Activated CD4-positive, alpha-beta T cell treated with anti-CD3 and anti-CD28 coated beads for 36 hours (primary cell): ENCODE measurements at places on chromosomes 16 and 17.

GRCh38 chr17:13560935-13561334, 40.8 kb downstream of the HS3ST3A1 start:
- H3K4me1 ChIP-seq, result no peaks in the 10 kb centered on the region
- H3K27ac ChIP-seq, result no peak overlapping the region
- H3K4me3 ChIP-seq, result no peak overlapping the region
- H3K27me3 ChIP-seq, result no peaks in the 10 kb centered on the region

DNA sequence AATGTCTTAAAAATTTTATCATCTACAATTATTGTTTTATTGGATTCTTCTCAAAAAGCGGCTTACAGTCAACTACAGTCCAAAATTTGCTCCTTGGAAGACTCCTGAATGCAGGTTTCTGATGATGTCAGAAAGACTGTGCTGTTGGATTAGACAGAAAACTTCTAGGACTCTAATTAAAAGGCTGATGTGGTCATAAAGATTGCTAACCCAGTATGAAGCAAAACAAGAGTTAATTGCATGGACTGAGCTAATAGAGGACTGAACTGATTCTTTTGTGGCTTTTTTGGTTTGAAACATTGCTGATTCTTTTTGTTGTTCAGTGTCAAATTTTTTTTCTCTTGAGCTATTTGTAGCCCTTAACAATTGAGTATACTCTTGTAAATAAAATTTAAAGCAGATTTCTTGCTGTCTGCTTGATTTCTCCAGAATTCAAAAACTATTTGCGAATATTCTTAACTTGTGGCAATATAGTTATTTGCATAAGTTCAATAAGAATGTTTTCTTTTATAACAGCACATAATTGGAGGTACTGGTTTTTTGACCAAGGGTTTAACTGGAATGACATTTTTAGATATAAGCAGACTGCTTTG, 33.1 kb upstream of the LCMT1 start:
- peaks cover 1% of the 10 kb centered on the region for H3K27me3 ChIP-seq
- no peak overlapping the region for H3K4me3 ChIP-seq
- H3K27ac ChIP-seq, result no peak overlapping the region

GRCh38 chr17:7416323-7416722, 3.8 kb upstream of the SPEM1 start:
- H3K4me3 ChIP-seq, result no peak overlapping the region
- H3K27ac ChIP-seq, result no peak overlapping the region
- H3K4me1 ChIP-seq, result no peaks in the 10 kb centered on the region

GRCh38 chr16:17252064-17252463, 218.7 kb downstream of the XYLT1 start:
- no peaks in the 10 kb centered on the region for H3K27me3 ChIP-seq
- peaks cover 2% of the 10 kb centered on the region for H3K4me1 ChIP-seq
- H3K4me3 ChIP-seq, result no peak overlapping the region
- no peak for DNase-seq
- H3K27ac ChIP-seq, result no peak overlapping the region

GRCh38 chr17:27546624-27547300, 84.2 kb upstream of the LGALS9 start:
- H3K36me3 ChIP-seq, result peaks cover 20% of the 10 kb centered on the region
- DNase-seq, result no peak
- H3K4me1 ChIP-seq, result peaks cover 66% of the 10 kb centered on the region
- peak overlapping the region; percentile 93 for H3K27ac ChIP-seq
- H3K4me3 ChIP-seq, result peak overlapping the region; percentile 5

DNA sequence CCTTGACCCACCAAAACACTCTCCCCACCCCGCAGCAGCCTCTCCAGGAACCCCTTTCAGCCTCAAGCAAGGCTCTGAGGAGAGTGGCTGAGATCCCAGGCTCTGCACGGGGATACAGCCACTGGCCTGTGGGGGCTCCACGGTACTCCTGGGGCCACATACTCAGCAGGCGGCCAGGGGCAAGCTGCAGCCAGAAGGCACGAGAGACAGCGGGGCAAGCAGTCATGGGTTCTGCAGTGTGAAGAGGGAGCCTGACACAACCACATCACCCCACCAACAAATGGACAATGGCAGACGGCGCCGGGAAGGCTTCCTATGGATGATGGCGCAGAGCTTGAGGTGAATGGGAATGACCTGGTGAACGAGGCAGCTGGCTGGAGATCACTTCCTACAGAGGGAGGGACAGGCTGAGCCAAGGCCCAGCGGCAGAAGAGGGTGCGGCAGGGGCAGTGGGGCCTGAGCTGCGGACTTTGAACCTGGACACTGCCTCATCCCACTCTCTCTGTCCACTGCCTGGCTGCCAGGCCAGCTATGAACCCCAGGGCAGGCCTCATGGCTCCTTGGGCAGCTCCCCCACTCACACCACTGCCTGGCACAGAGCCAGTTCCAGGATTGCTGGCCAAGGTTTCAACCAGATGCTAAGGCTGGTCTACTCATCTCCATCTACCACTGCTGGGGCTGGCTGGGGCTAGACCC, 10.8 kb upstream of the BCAR1 start:
- no peak overlapping the region for H3K27ac ChIP-seq
- H3K36me3 ChIP-seq, result no peaks in the 10 kb centered on the region
- peaks cover 24% of the 10 kb centered on the region for H3K27me3 ChIP-seq
- peaks cover 5% of the 10 kb centered on the region for H3K4me1 ChIP-seq

DNA sequence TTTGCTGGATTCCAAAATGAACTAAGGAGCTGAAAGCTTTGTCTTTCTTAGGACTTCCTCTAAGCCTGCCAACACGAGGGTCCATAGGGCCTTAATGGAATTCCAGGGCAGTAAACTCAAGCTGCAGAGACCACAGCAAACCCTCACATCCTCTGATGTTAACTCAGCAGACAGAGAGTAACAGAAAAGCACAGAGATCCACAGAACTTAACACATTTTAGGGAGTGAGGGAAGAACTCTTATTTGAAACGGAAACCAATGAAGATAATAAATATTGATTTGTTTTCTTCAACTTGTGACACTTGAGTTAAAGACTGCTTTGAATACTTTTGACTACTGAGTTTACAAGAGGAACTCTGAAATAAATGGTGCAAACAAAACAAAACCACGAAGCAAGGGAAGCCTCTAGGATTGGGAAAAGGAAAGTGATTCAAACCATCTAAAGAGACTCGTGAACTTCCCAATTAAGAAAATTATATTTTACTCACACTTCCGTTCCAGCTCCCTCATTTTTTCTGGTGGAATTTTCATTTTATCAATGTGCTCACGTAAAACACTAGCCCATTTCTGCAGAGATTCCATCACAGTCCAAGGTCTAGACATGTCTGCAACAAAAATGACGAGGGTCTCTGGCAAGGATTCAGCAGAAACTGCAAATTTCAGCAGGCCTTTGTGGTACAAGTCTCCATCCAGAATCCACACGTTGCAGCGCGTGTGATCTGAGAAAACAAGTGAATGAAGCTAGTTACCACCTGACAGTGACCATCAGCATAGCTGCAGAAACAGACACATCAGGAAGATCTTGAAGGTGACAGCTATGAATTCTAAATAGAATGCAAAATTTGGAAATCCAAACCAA, 9.2 kb downstream of the DYNC1LI2 start:
- H3K27me3 ChIP-seq, result no peaks in the 10 kb centered on the region
- H3K4me3 ChIP-seq, result no peak overlapping the region
- no peak for DNase-seq
- no peak overlapping the region for H3K27ac ChIP-seq
- H3K36me3 ChIP-seq, result peaks cover 47% of the 10 kb centered on the region
- H3K4me1 ChIP-seq, result peaks cover 23% of the 10 kb centered on the region

DNA sequence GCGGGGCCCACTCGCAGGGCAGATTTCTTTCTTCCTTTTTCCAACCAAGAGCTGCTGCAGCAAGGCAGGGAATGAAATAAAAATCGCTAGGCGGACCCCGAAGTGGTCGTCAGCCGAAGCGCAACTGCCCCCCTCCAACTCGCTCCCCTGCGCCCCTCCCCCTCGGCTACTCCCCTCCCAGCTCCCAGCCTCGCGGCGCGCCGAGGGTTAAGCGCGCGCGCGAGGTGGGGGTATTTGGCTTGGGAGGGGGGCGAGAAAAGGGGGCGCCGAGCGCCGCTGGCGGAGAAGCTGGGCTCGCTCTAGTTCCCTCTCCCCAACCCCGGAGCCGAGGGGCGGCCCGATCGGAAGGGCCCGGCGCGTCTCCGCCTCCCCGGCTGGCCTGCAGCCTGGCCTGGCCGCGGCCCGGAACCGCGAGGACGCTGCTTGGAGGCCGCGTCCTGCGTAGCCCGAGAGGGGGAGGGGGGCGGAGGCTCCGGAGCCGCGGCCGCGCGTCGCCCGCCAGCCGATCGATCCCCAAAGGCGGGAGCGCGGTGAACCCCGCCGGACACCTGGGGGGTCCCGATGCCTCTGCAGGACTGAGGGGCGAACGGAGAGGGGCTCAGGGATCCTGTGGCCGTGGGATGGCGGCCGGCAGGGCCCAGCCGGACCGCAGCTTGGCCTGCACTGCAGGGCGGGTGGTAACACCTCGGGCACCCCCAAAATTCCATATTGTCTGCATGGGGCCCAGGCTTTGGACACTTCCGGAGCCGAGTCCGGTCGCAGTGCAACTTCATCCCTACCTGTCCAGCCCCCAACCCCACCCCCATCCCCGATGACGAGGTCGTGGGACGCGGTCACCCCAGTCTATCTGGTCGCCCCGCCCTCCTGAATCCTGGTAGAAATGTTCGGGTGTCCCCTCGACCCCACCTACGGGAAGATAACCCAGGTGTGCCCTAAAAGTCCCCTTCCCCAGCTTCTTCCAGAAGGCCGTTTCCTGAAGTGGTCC, 4.9 kb upstream of the CBX4 start:
- H3K4me3 ChIP-seq, result peak overlapping the region; percentile 59
- no peak overlapping the region for H3K27ac ChIP-seq
- H3K36me3 ChIP-seq, result no peaks in the 10 kb centered on the region
- H3K4me1 ChIP-seq, result peaks cover 27% of the 10 kb centered on the region
- peaks cover 41% of the 10 kb centered on the region for H3K27me3 ChIP-seq
- peak; percentile 25 for DNase-seq

- no peaks in the 10 kb centered on the region for H3K27me3 ChIP-seq
- no peak overlapping the region for H3K4me3 ChIP-seq
- peaks cover 53% of the 10 kb centered on the region for H3K4me1 ChIP-seq
- no peak for DNase-seq
- H3K36me3 ChIP-seq, result peaks cover 73% of the 10 kb centered on the region
- H3K27ac ChIP-seq, result peak overlapping the region; percentile 71
These were observed 24.0 kb downstream of the MAP3K14 start for GRCh38 chr17:45292696-45293412.

GRCh38 chr16:64830653-64831052, 291.2 kb downstream of the CDH11 start:
- H3K4me3 ChIP-seq, result no peak overlapping the region
- H3K27ac ChIP-seq, result no peak overlapping the region
- DNase-seq, result no peak
- no peaks in the 10 kb centered on the region for H3K27me3 ChIP-seq

GRCh38 chr16:86768999-86769398, 190.7 kb downstream of the FOXL1 start:
- H3K27me3 ChIP-seq, result peaks cover 13% of the 10 kb centered on the region
- DNase-seq, result no peak
- H3K4me1 ChIP-seq, result no peaks in the 10 kb centered on the region
- H3K27ac ChIP-seq, result no peak overlapping the region
- H3K4me3 ChIP-seq, result no peak overlapping the region

DNA sequence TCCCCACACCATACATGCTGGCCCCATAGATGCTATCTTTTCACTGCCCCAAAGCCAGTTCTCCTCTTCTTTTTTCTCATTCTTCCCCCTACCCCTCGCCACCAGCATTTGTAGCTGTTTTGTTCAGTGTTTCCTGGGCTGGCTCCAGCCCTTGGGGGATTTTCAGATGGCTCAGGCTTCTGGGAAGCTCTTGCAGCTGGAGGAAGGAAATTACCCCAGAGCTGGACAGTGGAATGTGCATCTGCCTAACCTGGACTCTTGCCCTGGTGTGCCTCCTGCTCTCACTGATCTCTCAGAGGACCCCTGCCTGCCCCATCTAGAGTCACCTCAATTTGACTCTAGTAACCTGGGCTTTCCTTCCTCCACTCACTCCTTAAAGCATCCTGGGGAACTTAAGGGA, 82.8 kb downstream of the MYH13 start:
- no peak overlapping the region for H3K27ac ChIP-seq
- peaks cover 20% of the 10 kb centered on the region for H3K27me3 ChIP-seq
- H3K36me3 ChIP-seq, result no peaks in the 10 kb centered on the region
- no peak overlapping the region for H3K4me3 ChIP-seq
- H3K4me1 ChIP-seq, result no peaks in the 10 kb centered on the region
- DNase-seq, result no peak

- H3K27me3 ChIP-seq, result no peaks in the 10 kb centered on the region
- peak overlapping the region; percentile 70 for H3K27ac ChIP-seq
- peaks cover 62% of the 10 kb centered on the region for H3K4me1 ChIP-seq
- peak overlapping the region; percentile 89 for H3K4me3 ChIP-seq
These were observed 2.5 kb downstream of the KANSL1 start for GRCh38 chr17:46190763-46191162.

DNA sequence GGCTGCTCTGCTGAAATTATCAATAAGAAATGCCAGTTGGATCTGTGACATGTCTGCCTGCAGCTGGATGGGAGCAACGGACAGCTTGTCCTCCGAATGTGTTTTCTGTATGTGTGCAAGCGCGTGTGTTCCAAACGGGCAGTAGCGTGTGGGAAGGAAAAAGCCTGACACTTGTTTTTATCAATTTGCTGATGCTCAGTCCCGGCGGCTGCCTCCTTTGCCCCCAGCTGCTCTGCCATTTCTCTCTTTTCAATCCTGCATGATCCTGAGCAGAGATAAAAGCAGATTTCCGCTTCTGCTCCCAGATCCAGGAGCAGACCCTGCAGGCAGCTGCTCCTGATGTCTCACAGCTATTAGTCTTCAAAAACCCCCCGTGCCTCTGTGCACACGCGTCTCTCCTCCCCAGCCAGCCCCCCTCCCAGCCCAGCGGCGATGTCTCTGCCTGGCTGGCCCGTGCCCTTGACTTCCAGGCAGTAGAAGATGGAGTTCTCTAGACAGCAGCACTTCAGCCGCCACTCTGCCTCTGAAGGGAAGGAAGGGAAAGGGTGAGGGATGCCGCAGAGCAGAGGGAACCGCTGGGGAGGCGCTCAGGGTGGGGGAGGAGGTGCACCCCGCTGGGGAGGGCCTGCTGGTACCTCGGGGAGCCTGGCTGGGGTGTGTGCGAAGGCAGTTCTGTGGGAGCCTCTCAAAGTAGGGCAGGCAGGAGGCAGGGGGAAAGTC, 4.1 kb downstream of the PRCD start:
- no peaks in the 10 kb centered on the region for H3K4me1 ChIP-seq
- H3K36me3 ChIP-seq, result no peaks in the 10 kb centered on the region
- no peak overlapping the region for H3K4me3 ChIP-seq
- peaks cover 28% of the 10 kb centered on the region for H3K27me3 ChIP-seq
- DNase-seq, result no peak

- no peak for DNase-seq
- H3K4me1 ChIP-seq, result peaks cover 16% of the 10 kb centered on the region
- no peaks in the 10 kb centered on the region for H3K36me3 ChIP-seq
- no peaks in the 10 kb centered on the region for H3K27me3 ChIP-seq
These were observed 13.0 kb upstream of the DPEP1 start for GRCh38 chr16:89600427-89600826.

- H3K27me3 ChIP-seq, result no peaks in the 10 kb centered on the region
- no peaks in the 10 kb centered on the region for H3K4me1 ChIP-seq
- H3K4me3 ChIP-seq, result no peak overlapping the region
- H3K27ac ChIP-seq, result no peak overlapping the region
- no peaks in the 10 kb centered on the region for H3K36me3 ChIP-seq
- DNase-seq, result no peak
These were observed 30.3 kb upstream of the RCVRN start for GRCh38 chr17:9935408-9935807.
